ENCODE measurements at places on chromosomes 5 and 9. TPM values are rescaled to one million over a fixed set of nuclear protein-coding genes. Genes with fewer than 3 reads are reported as not detected.

FOXI1 gene
- total RNA-seq, result not detected

BSPRY gene
- total RNA-seq, result 50.1 TPM

GALNT12 gene
- total RNA-seq, result 17.5 TPM

TRIM52 gene
- 2.0 TPM for total RNA-seq

DRD1 gene
- total RNA-seq, result 0.19 TPM

PCDHB7 gene
- 0.95 TPM for total RNA-seq

C9orf153 gene
- not detected for total RNA-seq

TMEM174 gene
- total RNA-seq, result not detected

IRX2 gene
- 5.0 TPM for total RNA-seq

C5orf47 gene
- total RNA-seq, result not detected

DBH gene
- not detected for total RNA-seq

POU5F2 gene
- 1.2 TPM for total RNA-seq

APBA1 gene
- 1.6 TPM for total RNA-seq

PPP2R2B gene
- total RNA-seq, result 0.70 TPM

FAM151B gene
- 0.38 TPM for total RNA-seq

SLC1A1 gene
- total RNA-seq, result 4.3 TPM

SNX18 gene
- 26.3 TPM for total RNA-seq

MEGF9 gene
- 16.2 TPM for total RNA-seq

CCDC192 gene
- not detected for total RNA-seq

CDKN2B gene
- 110 TPM for total RNA-seq

POLK gene
- 14.4 TPM for total RNA-seq

GIN1 gene
- total RNA-seq, result 3.1 TPM

LCN15 gene
- not detected for total RNA-seq

GPR151 gene
- total RNA-seq, result not detected

SPINK9 gene
- total RNA-seq, result not detected

PAPPA gene
- 9.1 TPM for total RNA-seq

WNT8A gene
- not detected for total RNA-seq

GABRA6 gene
- not detected for total RNA-seq

GGTA1 gene
- 10.8 TPM for total RNA-seq

CCNO gene
- total RNA-seq, result 1.6 TPM

EIF4E1B gene
- not detected for total RNA-seq

FOXD1 gene
- 3.5 TPM for total RNA-seq

NR4A3 gene
- total RNA-seq, result 0.08 TPM

RASGEF1C gene
- 0.26 TPM for total RNA-seq

ANGPTL2 gene
- total RNA-seq, result 24.6 TPM

SLC45A2 gene
- total RNA-seq, result not detected

MLANA gene
- total RNA-seq, result not detected

SLCO6A1 gene
- not detected for total RNA-seq

FOXD4L4 gene
- total RNA-seq, result not detected

Data from esophagus squamous epithelium (tissue), 5 donors.